Lung microvascular endothelial cell (primary cell): ENCODE measurements at places on chromosomes 3 and 15. TPM values are rescaled to one million over a fixed set of nuclear protein-coding genes. Genes with fewer than 3 reads are reported as not detected.

RBSN gene
- 13.1 and 17.7 TPM in 2 replicates for total RNA-seq

C15orf62 gene
- 0.22 and 0.40 TPM in 2 replicates for total RNA-seq

EXD1 gene
- total RNA-seq: not detected in 2 replicates

OR5H1 gene
- not detected in 2 replicates for total RNA-seq

TMEM87A gene
- 39.0 and 54.2 TPM in 2 replicates for total RNA-seq

DNA sequence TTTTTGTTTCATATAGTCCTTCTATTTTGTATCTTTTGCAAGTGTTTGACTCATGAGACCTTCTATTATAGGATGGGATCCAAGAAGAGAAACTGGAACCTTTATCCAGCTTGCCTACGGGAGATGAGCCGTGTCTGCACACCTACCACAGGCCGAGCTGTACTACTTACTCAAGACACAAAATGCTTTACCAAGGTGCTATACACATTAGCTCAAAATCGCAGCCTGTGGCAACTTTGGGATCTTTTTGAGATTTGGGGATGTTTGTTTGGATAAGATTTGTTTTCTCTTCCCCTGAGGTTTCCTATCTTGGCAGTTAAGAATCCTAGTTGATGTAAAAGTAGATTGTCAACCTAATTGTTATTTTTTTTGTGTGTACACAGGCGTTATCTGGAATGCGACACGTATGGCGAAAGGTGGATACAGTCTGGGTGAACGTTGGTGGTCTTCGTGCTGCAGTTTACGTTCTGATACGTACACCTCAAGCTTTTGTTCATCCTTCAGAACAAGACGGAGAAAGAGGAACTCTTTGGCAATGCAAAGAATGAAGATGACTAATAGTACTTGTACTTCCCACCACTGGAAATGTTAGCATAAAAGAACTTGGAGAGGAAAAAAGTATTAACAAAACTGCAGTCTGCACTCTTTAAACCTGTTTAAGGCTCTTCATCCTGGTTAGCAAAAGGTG lies 13.1 kb upstream of the SETD5 start:
- no peak for DNase-seq

DNA sequence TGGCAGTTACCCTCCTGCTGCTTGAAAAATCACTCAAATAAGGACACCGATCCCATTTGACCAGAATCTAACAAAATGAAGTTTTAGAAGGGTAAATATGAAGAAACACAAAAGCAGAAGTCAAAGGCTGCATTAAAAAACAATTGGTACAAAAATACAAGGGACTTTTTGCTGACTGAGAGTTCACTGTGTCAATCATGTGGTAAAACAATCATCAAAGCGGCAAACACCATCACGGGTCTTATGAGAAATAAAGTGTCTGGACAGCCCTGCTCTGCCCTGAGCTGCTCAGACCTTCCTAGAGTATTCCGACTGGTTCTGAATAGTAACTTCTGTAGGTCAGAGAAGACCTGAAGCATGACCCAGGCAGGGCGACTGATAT lies 137.2 kb upstream of the RAD18 start:
- no peak for DNase-seq

DNA sequence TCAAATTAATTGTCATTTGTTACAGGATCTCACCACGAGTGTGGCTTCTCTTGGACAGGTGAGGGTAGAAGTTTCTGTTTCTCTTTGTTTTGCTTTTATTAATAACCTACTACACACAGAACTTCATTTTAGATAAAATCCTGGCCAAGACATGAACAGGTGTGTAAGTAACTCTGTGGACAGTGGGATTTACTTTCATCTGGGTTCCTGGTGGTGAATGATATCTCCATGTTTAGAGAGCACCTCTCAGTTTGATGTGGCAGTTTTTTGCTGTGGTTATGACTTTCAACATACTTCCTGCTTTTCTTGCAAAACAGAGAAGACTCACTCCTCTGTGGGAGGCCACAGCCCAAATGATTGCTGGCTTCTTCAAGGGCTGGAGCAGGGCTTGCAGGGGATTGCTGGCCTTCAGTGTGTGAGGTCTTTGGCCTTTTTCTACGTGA lies 71.1 kb upstream of the XCR1 start:
- no peak for DNase-seq

- DNase-seq: peak; percentile 82
These were observed 65.9 kb downstream of the CHAC1 start for GRCh38 chr15:41019174-41019573.

- DNase-seq: no peak
These were observed 43.1 kb upstream of the ZNF774 start for GRCh38 chr15:90309020-90309419.

- DNase-seq: no peak
These were observed 26.1 kb downstream of the SEC61A1 start for GRCh38 chr3:128078322-128078721.

GRCh38 chr3:108489776-108490175 lies 20.6 kb downstream of the MYH15 start:
- peak; percentile 77 for DNase-seq

DNA sequence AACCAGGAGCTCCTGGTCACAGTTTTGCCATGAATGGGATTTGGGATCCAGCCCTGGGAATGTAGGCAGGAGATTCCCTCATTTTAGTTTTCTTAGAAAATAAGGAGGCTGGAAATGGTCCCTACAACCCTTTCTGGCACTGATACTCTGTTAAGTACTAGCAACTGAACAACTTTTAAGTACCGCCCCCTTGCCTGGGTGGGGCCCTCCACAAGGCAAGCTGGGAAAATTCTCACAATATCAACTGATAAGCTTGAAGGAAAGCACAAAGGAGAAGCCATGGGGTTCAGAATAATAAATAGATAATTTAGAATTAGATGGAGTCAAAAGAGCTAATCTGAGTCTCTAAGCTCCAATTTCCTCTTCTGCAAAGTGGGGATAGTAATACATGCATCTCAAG lies 4.2 kb upstream of the DGKG start:
- DNase-seq: no peak

- DNase-seq: no peak
These were observed 167.0 kb downstream of the FMN1 start for GRCh38 chr15:33027306-33028035.

- no peak for DNase-seq
These were observed 74.2 kb upstream of the FNDC3B start for GRCh38 chr3:171965067-171965712.

- DNase-seq: no peak
These were observed 40.5 kb downstream of the CCDC12 start for GRCh38 chr3:46935989-46936558.

DNA sequence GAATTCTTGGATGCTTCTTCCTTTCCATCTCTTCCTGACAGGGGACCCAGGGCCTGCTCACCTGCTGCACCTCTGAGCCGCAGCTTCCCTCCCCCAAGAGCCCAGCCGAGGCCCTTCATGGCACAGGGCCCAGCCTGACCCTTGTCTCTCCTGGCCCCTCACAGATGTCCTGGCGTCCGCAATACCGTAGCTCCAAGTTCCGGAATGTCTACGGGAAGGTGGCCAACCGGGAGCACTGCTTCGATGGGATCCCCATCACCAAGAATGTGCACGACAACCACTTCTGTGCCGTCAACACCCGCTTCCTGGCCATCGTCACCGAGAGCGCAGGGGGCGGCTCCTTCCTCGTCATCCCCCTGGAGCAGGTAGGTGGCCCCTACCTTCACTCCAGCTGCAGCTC lies 66.2 kb downstream of the CORO2B start:
- no peak for DNase-seq
